ENCODE measurements at places on chromosomes 1 and 21.

- no peak for DNase-seq
Measured at GRCh38 chr1:168466714-168467131, 77.1 kb downstream of the XCL2 start.

GRCh38 chr1:221174330-221174993 lies 295.2 kb downstream of the HLX start:
- DNase-seq, result no peak

DNA sequence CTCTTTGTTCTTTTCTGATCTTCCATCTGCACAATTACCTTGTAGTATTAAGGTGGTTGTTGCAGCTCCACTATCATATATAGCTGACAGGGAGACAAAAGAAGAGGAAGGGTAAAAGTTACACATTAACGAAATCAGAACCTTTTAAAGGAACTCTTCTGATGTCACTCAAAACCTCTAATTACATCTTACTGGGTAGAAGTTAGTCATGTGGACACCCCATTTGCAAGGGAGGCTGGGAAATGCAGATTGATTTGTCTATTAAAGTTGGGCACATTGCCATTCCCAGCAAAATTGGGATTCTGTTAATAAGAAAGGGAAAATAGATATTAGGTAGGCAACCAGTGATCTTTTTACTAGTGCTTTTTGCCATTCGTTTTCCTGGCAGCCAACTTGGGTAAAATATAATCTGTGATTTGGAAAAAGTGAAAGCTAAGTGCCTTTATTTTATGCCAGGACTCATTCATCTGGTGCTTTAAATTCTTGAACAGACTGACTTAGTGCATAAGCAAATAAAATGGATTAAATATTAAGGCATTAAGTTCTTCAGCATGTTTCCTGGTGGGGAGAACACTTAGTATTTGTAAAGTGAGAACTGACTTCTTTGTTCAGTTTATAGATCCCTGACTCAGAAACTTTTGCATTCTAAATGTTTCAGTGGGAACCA lies 71.3 kb downstream of the DNM3 start:
- no peak for DNase-seq

- no peak for DNase-seq
Measured at GRCh38 chr1:117046781-117047180, 13.3 kb upstream of the TTF2 start.

DNA sequence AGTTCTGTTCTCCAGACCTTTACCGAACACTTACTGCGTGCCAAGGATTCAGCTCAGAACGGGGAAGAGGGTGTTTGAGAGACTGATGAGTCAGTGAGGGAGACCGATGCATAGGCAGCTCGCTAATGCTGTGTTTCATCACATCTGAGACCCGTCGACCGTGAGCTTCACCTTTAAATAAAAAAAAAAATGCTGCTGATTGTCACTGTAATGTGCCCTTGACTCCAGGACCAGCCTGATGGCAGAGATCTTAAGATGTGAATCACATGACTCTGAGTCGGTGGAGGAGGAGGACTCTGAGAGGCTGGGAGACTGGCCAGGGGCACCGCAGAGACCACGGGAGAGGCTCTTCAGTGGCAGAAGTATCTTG lies 28.8 kb downstream of the SPSB1 start:
- no peak for DNase-seq
